ENCODE measurements at places on chromosomes 7 and 10.

GRCh38 chr10:10014846-10015245, 1002.8 kb upstream of the CELF2 start:
- no peak for DNase-seq

GRCh38 chr10:96919785-96920430, 87.8 kb downstream of the LCOR start:
- DNase-seq: no peak

GRCh38 chr7:17617380-17617779, 318.9 kb downstream of the AHR start:
- no peak for DNase-seq

DNA sequence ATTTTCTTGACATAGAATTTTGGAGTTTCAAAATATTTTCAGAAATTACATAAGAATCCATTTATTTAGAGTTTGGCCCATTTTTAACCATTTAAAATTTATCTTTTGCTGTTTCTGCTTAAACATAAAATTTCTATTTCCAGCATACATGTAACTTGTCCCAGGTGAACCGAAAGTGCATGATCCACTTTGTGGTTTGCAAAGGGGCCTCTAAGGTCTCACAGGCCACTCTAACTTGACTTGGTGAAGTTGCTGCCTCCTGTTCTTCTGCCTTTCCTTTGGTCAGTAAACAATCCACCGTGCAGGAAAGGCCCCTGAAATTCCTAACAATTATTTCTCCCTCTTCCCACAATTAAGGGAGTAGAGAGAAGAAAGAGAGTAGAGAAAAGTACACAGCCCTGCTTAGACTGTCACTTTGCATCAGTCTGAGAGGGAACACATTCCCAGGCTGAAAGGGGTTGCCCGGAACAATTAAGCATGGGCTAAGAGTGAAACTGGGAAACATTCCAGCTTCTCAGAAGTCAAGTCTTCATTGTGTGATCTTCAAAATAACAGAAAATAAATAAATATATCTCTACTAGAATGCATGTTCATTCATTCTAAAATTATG, 79.5 kb upstream of the SEMA3A start:
- DNase-seq: no peak

DNA sequence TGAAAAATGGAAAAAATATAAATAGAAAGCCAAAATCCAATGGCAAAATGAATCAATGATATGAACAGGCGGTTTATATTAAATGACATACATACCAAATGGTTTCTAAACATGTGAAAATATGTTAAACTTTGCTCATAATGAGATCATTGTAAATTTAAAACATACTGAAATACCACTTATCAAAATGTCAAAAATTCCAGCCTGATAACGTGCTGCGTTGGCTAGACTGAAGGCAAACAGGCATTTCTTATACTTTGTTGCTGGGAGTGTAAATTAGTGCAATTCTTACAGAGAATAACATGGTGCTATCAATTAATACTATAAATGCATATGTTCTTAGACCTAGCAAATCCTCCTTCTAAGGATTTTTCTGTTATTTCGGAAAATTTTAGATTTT, 225.8 kb upstream of the FAM3C start:
- no peak for DNase-seq

DNA sequence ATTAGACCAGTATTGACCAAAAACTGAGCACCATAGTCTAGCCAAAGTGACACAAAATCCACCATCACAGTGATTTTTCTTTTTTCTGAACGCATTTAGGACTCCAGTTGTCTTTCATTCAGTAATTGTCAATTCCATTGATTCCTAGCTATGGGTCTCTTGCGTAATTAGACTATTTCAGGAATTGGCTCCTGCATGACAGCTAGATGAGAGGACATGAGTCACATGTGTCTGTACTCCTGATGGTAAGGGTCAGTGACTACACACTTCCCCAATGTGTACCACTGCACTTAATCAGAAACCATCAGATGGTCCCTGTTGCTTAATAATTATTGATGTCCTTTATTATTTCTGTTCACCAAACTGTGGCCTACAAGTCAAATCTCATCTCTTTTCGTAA, 469.5 kb downstream of the POM121L12 start:
- DNase-seq: no peak

GRCh38 chr7:1411414-1411813, 47.9 kb downstream of the MICALL2 start:
- no peak for DNase-seq

- no peak for DNase-seq
Observed at GRCh38 chr10:110876000-110876399, 4.3 kb downstream of the PDCD4 start.

- DNase-seq: no peak
Observed at GRCh38 chr10:37434091-37434490, 308.7 kb downstream of the ANKRD30A start.

DNA sequence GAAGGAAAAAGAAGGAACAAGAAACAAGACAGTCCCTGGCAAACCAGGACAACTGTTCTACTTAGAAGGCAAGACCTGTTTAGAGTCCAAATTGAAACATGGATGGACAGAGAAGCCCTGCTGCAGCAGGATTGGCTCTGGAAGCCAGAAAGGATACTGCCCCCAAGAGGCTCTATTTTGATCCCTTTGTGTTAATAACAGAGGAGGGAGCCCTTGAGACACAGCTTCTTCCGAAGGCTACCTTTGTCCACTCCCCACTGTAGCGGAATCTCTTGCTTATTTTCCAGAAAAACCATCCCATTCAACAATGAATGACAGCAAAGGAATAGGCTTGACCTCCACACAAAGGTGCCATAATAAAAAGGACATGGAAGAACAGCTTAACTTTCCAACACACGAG, 120.3 kb upstream of the FOXK1 start:
- DNase-seq: no peak

DNA sequence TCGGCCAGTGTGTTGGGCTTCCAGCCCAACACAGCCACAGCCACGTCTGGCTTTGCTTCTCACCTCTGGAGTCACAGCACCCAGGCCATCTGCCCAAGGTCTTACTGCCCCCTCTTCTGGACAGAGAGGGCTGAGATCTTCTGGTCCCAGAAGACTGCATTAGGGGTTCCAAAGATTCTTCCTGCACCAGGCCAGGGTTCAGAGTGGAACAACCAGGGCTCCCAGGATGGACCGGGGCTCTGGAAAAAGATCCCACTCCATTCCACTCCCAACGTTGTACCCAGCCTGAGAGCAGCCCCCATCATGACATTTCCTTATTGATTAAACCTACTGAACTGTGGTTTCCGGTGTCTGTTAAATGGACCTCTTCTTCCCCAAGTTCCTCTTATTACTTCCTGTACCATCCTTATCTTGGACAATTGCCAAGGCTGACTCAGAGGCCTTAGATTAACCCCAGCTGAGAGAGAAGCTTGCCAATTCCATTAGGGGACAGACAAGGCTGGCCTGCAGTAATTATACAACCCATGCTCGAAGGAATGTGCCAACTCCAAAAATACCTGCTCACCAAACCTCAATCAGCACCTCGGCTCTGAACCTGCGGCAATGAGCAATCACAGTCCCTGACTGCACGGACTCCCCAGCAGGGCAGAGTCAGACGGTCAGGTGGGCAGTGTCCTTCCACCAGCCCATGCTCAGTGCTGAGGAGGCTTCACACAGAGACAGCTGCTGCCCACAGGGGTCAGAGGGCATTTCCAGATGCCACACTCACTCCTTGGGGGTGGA, 47.9 kb upstream of the NPFFR1 start:
- no peak for DNase-seq

DNA sequence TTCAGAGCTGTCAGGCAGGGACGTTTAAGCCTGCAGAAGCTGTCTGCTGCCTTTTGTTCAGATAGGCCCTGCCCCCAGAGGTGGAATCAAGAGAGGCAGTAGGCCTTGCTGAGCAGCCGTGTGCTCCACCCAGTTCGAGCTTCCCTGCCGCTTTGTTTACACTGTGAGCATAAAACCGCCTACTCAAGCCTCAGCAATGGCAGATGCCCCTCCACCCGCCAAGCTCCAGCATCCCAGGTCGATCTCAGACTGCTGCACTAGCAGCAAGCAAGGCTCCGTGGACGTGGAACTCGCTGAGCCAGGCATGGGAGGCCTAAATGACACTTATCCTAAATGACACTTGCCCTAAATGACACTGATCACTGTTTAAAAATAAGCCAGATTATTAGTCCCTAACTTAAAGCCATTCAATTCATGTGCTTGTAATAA, 6.8 kb upstream of the ASB15 start:
- DNase-seq: no peak

DNA sequence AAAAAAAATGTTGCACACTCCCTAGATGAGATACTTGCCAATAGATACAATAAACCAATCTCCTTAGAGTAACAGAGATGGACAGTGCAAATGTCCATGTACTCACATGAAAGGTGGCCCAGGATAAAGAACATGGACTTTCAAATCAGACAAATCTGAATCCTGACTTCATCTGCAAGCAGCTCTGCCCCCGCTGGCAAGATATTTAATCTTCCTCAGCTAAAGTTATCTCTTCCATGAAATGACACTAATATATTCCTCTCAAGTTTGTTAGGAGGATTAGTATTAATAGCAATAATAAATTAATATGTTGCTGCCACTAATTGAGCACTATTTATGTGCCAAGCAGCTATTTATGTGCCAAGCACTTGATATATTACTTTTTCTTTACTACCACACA, 148.6 kb upstream of the YAE1 start:
- no peak for DNase-seq

DNA sequence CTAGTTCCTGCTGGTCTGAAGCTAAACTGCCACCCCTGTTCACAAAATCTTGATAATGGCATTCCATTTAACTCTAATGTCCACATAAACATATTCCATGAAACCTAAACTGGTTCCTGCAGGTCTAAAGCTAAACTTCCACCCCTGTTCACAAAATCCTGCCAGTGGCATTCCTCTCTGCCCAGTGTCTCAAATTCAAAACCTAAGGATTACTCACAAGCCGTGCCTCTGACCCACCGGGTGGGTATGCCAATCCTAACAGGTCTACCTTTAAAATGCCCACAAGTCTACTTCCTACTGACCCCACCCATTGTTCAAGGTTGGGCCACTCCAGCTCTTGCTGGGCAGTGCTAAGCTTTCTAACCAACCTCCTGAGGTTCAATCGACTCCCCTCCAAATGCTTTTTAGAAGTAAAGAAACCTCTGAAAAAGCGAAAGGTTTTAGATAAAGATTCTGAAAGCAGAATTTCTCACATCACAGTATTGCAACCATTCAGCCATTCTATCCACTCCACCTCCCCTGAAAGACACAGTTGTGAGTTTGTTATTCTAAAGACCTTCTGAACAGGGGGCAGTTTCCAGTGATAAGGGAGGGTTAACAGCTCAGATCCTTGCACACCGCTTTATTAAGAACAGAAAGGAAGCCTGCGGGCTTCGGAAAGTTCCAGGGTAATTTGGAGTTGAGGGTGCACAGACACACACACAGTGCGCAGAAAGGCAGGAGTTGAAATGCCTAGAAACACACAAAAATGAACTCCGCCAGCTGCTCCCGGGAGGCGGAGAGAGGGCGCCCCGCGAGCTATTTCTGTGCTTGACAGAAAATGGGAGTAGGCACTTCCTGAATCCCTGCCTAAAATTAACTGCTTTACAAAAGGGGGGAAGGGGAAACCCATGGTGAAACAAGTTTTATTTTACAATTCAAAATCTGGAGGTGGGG, 87.7 kb downstream of the TNS3 start:
- DNase-seq: no peak

- DNase-seq: no peak
Observed at GRCh38 chr7:682810-683209, 43.7 kb upstream of the DNAAF5 start.

DNA sequence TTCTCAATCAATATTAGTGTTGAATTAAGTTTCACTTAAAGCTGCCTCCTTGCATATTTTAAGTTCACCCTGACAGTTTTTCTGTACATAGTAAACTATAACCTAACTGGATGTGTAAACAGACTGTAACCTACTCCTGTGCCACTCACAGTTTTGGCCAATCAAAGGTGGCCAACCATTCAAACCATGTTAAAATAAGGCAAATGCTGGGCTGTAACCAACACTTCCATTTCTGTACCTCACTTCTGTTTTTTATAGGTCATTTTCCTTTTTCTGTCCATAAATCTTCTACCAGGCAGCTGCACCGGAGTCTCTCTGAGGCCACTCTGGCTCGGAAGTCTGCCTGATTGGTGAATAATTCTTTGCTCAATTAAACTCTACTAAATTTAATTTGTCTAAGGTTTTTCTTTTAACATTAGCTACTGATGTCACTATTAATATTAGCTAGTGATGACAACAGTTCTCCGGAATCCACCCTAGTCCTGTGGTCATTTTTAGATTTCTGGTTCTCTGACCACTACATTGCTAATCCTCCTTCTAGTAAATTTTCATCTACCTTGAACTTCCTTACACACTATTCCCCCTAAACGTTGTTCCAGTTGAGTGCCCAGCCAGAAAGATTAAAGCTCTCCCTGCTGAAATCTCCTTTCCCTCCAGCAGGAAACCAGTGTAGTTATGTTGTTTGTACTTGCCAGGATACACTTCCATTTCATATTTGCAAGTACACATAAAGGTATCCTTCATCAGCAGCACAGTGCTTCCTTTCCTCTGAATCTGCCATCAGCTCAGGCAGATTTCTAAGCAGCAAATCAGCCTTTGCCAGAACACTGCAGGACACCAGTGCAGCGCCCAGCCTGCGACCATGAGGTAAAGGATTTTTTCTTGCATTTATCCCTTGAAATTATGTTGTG, 18.6 kb upstream of the IFIT2 start:
- DNase-seq: no peak

- DNase-seq: no peak
Observed at GRCh38 chr7:67301667-67302066, 305.0 kb downstream of the TYW1 start.

DNA sequence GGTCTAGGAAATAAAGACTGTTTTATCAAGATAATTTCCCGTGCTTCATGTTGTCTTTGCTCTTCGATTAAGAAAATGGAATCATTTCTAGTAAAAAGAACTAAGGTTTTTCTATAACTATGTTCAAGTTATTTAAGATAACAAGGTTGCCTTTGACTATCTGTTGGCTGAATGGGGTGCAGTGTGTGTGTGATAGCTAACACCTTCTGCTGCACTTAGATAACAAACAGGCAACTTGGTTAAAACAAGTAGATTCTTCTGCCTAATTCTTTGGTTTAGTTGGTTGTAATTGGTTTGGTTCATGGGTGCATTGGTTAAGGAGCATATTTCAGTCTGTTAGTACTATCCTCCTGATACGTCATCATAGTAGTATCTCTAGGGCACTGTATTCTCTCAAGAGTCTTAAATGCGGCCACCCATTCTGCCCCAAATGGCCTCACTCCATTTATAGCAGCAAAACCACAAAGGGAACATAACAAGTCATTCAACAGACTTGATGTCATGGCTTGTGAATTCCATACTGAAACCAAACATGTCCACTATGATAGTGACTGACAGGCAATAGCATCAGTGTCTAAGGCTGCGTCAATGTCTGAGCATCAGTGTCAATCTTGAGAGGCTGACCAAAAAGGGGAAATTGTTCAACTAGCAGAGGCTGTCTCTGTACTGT, 55.7 kb downstream of the CCDC3 start:
- DNase-seq: no peak

DNA sequence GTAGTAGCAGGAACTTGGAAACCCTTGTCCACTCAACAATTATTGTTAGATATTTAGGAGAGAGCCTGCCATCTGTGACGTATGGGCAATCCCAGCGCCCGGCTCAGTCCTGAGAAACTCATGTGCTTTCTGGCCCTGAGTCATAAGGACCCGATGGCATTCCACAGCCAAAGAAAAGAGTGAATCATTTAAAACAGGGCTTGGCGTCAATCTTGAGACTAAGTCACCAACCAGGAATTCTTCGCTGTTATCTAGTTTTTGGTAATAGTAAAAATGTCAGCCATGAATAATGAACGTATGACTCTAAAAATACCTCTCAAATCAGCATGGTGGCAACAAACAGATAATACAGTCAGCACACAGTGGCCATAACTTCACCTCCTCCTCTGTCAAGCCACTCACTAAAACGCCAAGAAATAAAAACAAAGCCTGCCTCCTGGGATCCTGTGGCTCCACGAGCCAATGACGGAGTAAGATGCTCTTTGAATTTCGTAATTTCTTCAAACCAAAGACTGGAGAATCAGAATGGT, 140.8 kb downstream of the ADAM12 start:
- no peak for DNase-seq
